HFF-Myc (cell line): ENCODE measurements at places on chromosomes 1 and 21.

DNA sequence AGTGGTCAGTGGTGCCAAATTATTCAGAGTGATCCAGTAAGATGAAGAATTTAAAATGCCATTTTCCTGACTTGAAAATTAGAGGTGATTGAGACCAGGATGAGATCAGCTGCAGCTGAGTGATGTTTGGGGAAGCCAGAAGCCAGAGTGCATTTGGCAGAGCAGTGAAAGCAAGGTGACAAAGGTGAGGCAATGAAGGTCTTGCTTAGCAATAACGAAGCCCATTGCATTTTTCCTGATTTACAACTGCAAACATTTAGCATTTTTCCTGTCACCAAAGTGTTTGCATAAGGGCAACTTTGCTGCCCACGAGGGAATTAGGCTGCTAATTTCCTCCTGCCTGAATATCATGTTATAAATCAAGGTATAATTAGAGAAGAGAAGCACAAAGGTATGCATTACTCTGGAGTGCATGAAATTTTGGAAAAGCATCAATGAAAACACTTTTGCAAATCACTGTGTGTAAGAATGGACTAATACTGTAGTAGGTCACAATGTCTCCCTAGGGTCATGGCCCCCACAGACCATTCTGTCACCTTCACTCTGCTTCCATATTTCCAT lies 188.2 kb upstream of the LYPLAL1 start:
- DNase-seq, result no peak

DNA sequence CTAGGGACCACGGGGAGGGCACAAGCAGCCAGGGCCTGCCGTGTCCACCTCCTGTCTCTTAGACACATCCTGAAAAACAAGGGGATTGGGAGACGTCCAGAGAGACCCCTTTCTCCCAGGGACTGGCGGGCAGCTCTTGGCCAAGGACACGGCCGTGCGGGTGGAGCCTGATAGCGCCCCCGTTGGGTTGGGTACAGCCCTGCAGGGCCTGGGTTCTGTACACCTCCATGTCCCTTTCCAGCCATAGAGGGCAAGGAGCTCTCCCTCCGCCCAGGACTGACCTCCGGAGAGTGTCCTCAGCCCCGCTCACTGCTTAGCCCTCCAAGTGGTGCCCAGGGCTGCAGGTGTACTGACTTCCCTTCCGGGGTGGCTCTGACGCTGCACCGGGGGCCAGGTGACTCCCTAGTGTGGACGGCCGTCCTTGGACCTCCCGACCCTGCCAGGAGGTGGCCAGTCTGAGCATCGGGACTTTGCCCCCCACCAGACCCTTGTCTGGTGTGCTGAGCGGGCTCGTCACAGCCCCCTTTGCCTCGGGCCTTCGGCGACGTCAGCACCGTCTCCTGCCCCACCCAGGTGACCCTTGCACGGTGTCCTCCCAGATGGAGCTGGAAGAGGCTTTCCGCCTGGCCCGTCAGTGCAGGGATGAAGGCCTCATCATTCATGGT lies 5.8 kb downstream of the PRKCZ start:
- DNase-seq, result no peak

- DNase-seq, result no peak
These were observed 2135.4 kb downstream of the MRPL39 start for GRCh38 chr21:23471877-23472276.

DNA sequence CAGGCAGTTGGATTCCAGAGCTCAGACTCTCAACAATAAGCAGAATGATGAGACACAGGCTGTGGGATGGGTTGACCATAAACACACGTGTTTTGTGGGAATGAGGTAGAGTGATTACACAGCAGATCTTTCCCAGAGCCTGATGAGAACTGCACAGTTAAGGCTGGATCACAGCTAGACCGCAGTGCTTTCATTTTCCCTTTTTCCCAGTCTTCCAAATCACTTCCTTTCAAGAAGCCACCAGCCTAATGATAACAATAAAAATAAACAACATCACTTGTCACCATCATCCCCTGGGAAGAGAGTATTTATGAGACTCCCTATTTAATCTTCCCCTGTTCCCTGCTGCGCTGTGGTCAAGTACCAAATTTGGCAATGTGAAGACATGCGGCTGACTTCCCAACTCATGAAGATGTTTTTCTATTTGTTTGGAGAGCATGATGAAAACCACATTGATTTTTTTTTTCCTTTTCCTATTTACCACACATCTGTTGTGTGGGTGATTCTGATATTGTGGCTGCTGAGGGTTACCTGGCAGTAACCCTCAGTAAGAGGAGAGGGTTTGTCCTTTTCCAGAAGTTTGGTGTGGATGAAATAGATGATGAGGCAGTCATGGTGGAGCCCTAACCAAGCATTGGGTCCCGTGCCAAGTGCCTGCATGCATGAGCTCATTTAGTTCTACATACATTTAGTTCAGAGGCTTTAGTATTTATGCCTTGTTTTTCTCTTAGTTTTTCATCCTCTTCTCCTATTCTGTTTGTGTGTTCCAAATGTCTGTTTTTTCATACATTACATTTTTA lies 248.9 kb upstream of the HOOK1 start:
- DNase-seq, result peak; percentile 90

DNA sequence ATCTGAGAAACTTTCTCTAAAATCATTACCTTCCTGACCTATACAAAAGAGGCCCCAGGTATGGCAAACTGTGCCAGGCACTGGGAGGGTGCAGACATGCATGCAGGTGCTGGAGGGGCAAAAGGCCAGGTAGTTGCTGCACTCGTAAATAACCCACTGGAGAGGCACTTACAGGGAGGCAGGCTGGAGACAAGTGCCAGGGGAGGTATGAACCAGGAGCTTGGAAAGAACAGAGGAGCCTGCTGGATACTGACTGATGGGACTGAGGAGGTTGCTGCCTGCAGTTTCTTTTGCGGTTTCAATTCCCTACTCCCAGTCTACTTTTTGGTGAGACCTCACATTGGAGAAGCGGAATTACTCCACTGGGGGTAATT lies 113.9 kb downstream of the DSCAM start:
- no peak for DNase-seq

DNA sequence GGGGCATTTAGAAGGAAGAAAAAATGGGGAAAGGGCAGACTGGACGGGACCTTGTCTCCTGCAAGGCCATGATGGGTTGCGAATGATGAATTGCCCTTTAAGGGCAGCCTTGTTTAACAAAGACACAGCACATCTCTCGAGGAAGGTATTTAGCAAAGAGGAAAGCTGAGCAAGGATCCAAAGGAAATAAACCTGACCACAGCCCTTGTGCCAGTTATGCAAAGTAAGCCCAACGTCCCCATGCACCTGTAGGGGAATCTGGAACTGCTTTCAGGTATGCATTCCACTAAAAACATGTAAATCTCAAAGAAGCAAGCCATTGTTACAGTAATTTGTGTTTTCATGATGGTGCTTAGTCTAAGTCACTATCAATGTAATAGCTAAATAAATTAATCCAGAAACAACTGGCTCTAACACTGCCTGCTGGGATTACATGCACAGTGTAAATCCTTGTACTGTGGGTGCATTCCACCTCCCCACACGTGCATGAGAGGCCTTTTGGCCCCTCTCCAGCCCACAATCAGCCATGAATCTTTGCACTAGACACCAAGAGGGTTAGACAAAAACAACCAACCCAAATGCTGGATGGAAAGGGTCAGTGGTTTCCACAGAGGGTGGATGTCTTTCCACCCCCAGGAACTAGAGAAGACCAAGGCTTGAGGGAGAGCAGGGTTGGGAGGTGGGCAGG lies 228.8 kb upstream of the KAZN start:
- no peak for DNase-seq

- no peak for DNase-seq
These were observed 29.7 kb downstream of the PADI2 start for GRCh38 chr1:17089506-17089905.

DNA sequence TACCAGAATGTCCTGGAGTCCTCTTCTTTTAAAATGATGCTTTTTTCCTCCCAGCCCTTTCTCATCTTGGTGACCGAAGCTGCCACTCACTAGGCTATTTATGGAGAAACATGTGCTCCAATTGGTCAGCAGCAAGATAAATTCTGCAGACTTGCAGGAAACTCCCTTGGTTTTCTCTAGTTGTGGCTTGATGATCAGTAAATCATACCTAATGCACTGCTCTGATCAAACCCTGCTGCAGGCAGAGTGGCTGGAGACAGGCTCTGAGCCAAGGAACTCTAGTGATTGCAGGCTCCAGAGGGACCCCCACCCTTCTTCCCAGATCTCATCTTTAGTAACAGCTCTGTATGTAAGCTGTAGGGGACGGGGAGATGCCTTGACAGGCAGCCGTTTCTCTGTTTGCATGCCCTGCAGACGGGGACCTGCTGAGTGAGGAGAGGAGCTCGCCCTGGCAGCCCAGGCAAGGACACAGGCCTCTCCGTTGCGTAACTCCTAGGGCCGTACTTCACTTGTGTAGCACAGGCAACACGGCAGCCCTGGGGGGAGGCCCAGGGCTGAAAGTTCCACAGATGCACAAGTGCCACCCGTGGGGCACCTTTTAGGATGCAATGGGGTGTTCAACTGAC lies 14.5 kb downstream of the SLC6A17 start:
- DNase-seq, result no peak

- no peak for DNase-seq
These were observed 65.6 kb downstream of the PCBP3 start for GRCh38 chr21:45709173-45709572.

DNA sequence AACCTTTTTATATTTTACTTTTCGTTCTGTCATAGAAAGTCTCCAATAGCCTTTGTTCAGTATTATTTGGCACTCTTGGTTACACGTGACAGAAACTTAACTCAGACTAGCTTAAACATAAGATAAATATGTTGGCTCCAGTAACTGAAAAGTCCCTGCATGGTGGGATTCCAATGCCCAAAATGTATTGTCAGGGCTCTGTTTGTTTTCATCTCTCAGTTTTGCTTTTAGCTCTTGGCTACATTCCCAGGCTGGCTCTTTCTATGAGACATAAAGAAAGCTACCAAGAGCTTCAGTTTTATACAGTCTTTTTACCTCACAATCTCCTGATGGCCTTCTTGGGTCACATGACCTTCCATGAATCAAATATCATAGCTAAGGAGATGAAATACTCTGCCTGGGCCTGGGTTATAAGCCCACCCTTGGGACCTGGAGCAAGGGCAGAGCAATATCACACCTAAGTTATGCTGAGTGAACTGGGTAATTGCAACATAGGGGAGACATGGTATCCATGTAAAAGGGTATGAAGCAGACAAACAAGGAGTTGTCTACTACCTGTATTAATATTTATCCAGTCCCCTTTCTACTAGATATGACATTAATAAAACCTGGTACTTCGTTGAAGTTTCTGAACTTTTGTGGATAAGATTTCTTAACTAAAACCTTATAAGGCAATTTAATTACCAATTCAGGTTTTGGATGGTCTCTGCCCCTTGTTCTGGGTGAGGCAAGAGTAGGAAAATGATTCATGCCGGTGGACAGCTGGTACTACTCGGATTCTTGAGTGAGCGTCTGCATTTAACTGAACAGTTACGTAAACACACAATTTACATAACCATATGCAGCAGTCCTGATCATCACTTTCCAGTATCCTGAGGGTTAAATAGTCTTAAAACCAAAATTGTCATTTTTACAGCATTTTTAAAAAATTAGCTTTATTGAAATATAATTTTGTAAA lies 442.3 kb downstream of the GPATCH2 start:
- DNase-seq, result no peak

GRCh38 chr1:229507502-229507901 lies 639 bp downstream of the NUP133 start:
- DNase-seq, result no peak

GRCh38 chr1:40693425-40693824 lies 1.9 kb downstream of the NFYC start:
- no peak for DNase-seq

GRCh38 chr1:113126207-113126606 lies 53.2 kb downstream of the LRIG2 start:
- DNase-seq, result no peak

GRCh38 chr1:1227386-1227785 lies 4.4 kb downstream of the SDF4 start:
- DNase-seq, result no peak

GRCh38 chr1:12658531-12659453 lies 14.9 kb downstream of the AADACL4 start:
- peak; percentile 64 for DNase-seq

DNA sequence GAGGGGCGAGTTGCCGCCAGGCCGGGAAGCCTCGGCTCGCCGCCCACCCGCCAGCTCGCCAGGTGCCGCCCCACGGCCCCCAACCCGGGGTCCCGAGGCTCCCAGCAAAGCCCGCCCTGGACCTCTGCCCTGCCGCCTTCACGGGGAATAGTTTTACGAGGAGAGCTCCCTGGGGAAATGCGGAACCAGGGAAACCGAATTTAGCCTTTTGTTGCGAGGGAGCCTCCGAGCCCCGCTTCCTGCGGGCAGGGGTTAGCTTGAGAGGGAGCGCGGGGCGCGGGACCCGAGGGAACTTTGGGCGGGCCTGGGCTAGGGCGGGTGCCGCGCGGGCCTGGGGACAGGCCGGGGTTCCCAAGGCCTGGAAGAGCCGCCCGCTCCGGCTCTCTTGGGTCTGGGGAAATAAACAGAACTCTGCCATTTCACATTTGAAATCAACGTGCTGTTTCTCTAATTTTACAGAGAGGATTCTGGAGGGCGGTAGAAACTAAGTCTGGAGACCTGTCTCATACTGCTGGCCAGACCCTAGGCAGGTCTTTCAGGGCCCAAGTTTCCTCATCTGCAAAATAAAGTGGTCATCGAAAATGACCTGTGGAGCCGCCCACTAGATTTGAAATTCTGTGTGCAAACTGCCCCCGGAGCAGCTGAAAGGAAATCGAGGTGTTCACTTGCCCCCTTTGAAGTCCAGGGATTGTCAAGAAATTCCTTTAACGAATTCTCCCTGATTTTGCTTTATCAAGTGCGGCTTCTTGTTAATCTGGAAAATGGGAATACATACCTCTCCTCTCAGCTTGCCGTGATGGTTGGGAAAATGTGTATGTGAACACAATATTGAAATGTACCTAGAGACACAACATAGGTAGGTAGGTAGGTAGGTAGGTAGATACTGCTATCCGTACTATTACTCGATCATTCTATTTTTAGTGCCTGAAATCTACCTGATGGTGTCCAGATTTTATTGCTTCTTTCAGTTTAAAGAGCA lies 749 bp upstream of the GLUL start:
- no peak for DNase-seq

GRCh38 chr1:68065766-68066165 lies 15.3 kb upstream of the DIRAS3 start:
- no peak for DNase-seq

- DNase-seq, result no peak
These were observed 105.1 kb upstream of the DPH5 start for GRCh38 chr1:101130673-101131072.

- DNase-seq, result no peak
These were observed 1.5 kb downstream of the SCNN1D start for GRCh38 chr1:1281533-1282321.

GRCh38 chr1:150051089-150051373 lies 16.5 kb upstream of the VPS45 start:
- DNase-seq, result no peak

DNA sequence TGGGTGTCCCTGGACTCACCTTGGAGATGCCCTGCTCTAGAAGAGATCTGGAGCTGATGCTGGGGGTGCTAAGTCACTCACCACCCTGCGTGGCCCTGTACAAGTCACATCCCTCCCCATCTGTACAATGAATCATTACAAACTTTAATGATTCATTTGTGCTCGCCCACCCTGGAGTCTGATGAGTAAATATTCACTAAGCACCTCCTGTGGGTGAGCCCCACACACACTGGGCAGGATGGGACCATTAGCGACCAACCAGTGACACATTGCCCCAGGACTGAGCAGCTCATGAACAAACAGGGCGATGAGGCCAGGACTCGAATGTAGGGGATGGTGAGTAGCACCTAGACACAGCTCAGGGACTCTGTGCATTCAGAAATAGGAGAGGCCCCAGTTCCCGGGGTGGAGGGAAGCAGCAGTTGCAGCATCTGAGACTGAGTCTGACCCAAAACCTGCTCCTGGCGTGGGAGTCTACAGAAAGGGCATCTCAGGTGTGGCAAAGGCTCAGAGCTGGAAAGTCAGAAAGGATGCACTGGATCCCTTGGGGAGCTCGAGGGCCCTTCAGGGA lies 18.1 kb upstream of the PDZK1IP1 start:
- no peak for DNase-seq
